Body of pancreas (tissue), 4 donors: ENCODE measurements at places on chromosomes 4 and X. TPM values are rescaled to one million over a fixed set of nuclear protein-coding genes. Genes with fewer than 3 reads are reported as not detected.
A peak's percentile ranks its signal among the peaks of the same experiment; 100 is the strongest.

DNA sequence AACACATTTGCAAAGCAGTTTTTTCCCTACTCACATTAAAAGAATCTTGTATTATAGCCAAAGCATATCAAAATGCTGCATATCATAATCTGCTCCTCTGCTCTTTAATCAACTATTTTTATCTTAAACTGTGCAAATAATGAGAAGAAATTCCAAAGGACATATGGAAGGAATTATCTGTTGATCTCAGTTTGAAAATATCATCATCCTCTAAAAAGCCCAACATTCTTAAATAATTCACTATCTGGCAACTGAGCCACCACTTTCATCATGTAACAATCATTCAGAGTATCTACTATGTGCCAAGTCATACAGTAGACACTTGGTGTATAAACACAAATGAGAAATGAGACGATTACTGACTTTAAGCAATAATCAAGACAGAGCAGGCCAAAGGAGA, 63.0 kb downstream of the PRSS12 start:
- H3K27ac ChIP-seq = no peak overlapping the region
- no peak overlapping the region for H3K4me3 ChIP-seq
- H3K36me3 ChIP-seq = no peaks in the 10 kb centered on the region
- no peaks in the 10 kb centered on the region for H3K27me3 ChIP-seq
- no peak for DNase-seq
- no peaks in the 10 kb centered on the region for H3K4me1 ChIP-seq

DNA sequence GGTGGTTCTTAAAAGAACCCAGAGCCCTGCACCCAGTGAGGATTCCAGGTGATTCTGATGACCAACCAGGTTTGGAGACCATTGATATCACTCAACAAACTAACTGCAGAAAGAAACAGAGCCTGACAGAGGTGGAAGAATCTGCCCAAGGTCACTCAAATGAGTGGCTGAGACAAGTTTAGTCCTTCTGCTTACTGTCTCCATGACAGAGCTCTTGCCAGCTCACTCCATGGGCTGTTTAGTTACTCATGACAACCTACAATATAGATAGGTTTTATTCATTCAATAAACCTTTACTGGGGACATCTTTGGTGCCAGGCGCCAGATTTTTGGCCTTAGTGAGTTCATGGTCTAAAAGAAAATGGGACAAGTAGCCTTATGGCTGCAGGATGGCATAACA, 124.3 kb downstream of the RAB28 start:
- no peaks in the 10 kb centered on the region for H3K4me1 ChIP-seq
- H3K27ac ChIP-seq = no peak overlapping the region
- H3K27me3 ChIP-seq = no peaks in the 10 kb centered on the region
- H3K4me3 ChIP-seq = no peak overlapping the region

- H3K4me1 ChIP-seq = no peaks in the 10 kb centered on the region
- no peak for DNase-seq
- H3K36me3 ChIP-seq = no peaks in the 10 kb centered on the region
- H3K4me3 ChIP-seq = no peak overlapping the region
- no peaks in the 10 kb centered on the region for H3K27me3 ChIP-seq
Observed at GRCh38 chrX:97984641-97985040, 1100.9 kb downstream of the RPA4 start.

- H3K4me1 ChIP-seq = peaks cover 35% of the 10 kb centered on the region
- peak within 1 kb of the TSS; percentile 89 for H3K27ac ChIP-seq
- no peaks in the 10 kb centered on the region for H3K36me3 ChIP-seq
- DNase-seq = peak; percentile 80
- no peaks in the 10 kb centered on the region for H3K27me3 ChIP-seq
Observed at GRCh38 chrX:115560978-115561604, at the start of gene PLS3. Gene PLS3 (plus strand): TSS chrX:115561174. CDS start chrX:115610251, 49,077 bp downstream.

GRCh38 chr4:135739354-135739753, 1537.8 kb upstream of the PABPC4L start:
- no peaks in the 10 kb centered on the region for H3K4me1 ChIP-seq
- no peak overlapping the region for H3K4me3 ChIP-seq
- no peak for DNase-seq
- no peaks in the 10 kb centered on the region for H3K27me3 ChIP-seq
- H3K27ac ChIP-seq = no peak overlapping the region

DNA sequence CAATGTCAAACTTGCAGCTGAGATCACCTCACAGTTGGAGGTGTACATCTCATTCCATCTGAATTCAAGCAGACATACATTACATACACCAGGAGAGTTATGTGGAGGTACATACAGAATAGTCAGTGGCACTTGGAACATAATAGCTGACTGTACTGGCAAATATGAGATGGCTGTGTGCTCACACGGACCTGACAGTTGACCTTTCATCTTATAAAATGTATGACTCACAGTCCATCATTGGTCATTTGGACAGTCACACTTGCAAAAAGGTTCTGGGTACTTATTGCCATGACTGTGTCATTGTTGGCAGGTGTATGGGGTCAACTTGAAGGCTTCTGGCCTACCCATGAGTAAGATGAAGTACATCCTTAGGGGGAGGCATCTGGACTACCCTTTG, 88.6 kb upstream of the WDR1 start:
- H3K4me3 ChIP-seq = no peak overlapping the region
- H3K36me3 ChIP-seq = no peaks in the 10 kb centered on the region
- no peaks in the 10 kb centered on the region for H3K27me3 ChIP-seq
- H3K4me1 ChIP-seq = no peaks in the 10 kb centered on the region
- no peak overlapping the region for H3K27ac ChIP-seq

GRCh38 chrX:153778181-153778580, 2.7 kb upstream of the SRPK3 start:
- DNase-seq = no peak
- no peaks in the 10 kb centered on the region for H3K27me3 ChIP-seq
- H3K4me3 ChIP-seq = no peak overlapping the region
- peaks cover 8% of the 10 kb centered on the region for H3K4me1 ChIP-seq

DNA sequence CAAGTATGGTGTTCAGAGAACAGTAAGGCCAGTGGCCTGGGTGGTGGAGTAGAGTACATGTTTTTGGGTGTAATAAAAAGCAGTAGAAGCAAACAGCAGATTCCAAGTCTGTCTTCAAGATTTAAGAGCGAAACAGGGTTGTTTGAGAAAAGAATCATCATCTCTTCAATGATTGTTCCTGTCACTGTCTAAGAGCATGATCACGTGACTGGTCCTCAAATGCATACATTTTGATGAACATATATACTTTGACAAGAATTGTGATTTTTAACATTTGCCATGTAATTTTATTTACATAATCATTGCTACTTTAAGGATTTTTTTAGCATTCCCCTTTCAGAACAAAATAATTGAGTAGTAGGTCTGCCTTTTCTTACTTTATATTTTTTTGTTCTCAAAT, 252.6 kb upstream of the GPR101 start:
- H3K36me3 ChIP-seq = no peaks in the 10 kb centered on the region
- no peaks in the 10 kb centered on the region for H3K27me3 ChIP-seq

GRCh38 chrX:11665168-11666111, at the start of gene ARHGAP6:
Gene ARHGAP6 (minus strand): TSS chrX:11665920. CDS start chrX:11664828, 1,092 bp downstream.
- H3K27ac ChIP-seq = no peak within 1 kb of the TSS
- no peaks in the 10 kb centered on the region for H3K36me3 ChIP-seq
- no peak within 1 kb of the TSS for H3K4me3 ChIP-seq

GRCh38 chrX:67568769-67569168, 24.9 kb downstream of the AR start:
- H3K4me1 ChIP-seq = no peaks in the 10 kb centered on the region
- H3K27ac ChIP-seq = no peak overlapping the region
- no peaks in the 10 kb centered on the region for H3K27me3 ChIP-seq

DNA sequence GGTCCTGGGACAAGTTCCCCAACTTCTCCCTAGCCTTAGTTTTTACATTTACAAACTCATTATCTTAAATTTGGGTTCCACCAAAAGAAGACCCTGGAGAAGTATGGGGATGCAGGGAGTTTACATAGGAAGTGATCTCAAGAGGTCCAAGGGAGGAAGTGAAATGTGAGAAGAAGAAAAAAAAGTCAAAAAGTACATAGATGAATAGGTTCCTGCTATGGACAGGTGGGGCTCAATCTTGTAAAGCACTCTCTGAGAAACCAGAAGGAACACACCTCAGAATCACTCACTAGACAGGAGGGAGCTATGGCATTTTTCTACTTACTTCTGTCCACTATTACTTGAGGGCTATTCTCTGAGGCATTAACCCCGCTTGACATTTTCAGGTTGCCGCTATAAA, 56.6 kb downstream of the ARHGAP6 start:
- H3K4me1 ChIP-seq = no peaks in the 10 kb centered on the region
- H3K4me3 ChIP-seq = no peak overlapping the region
- DNase-seq = no peak
- no peaks in the 10 kb centered on the region for H3K36me3 ChIP-seq

DNA sequence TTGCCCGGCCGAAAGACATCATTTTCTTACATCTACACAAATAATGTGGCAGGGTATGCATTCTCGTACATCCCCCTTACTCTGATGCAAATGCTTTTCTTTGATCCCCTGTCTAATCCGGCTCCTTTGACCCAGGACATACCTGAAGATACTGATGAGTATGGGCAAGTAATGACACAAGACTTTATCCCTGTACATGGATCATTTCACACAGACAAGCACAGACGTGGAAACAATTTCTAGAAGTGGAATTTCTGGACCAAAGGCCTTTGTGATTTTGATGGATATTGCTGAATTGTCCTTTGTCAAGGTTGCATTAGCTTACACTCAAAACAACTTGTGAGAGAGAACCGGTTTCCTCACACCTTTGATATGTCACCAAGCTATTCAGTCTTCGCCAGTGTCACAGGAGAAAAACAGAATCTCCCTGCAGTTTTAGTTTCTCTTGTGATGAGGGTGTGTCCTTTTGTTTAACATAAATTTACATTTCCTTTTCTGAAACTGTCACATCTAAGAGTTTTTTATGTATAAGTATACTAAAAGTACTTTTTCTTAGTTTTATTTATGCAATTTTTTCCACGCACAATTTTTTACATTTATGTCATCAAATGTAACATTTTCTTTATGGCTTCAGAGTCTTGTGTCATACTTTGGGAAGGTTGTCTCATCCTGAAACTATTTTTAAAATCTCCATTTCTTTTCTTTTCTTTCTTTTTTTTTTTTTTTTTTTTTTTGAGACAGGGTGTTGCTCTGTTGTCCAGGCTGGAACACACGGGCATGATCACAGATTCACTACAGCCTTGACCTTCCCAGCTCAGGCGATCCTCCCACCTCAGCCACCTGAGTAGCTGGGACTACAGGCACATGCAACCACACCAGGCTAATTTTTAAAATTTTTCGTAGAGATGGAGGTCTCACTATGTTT, 25.2 kb downstream of the RWDD4 start:
- peaks cover 33% of the 10 kb centered on the region for H3K4me1 ChIP-seq
- no peak overlapping the region for H3K27ac ChIP-seq
- no peak overlapping the region for H3K4me3 ChIP-seq

GRCh38 chr4:138217567-138217966, 24.6 kb downstream of the SLC7A11 start:
- no peaks in the 10 kb centered on the region for H3K36me3 ChIP-seq
- H3K27ac ChIP-seq = no peak overlapping the region
- no peak overlapping the region for H3K4me3 ChIP-seq
- no peaks in the 10 kb centered on the region for H3K27me3 ChIP-seq

- H3K4me1 ChIP-seq = no peaks in the 10 kb centered on the region
- no peaks in the 10 kb centered on the region for H3K36me3 ChIP-seq
- no peak overlapping the region for H3K27ac ChIP-seq
- H3K4me3 ChIP-seq = no peak overlapping the region
- H3K27me3 ChIP-seq = no peaks in the 10 kb centered on the region
- DNase-seq = no peak
Observed at GRCh38 chrX:13752646-13753045, 18.1 kb downstream of the OFD1 start.

DNA sequence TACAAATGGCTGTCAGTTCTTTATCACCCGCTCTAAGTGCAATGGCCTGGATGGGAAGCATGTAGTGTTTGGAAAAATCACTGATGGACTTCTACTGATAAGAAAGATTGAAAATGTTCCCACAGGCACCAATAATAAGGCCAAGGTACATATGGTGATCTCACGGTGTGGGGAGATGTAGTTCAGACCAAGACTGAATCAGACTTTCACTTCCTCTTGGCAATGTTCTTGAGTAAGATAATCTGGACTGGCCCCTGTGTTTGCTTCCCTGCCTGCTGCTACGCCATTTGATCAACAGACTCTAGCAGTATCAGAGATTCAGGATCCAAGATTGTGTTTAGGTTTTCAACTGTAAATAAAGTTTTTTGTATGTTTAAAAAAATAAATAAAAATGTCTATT, 682.2 kb upstream of the AMOT start:
- no peaks in the 10 kb centered on the region for H3K4me1 ChIP-seq
- no peak overlapping the region for H3K27ac ChIP-seq
- H3K4me3 ChIP-seq = no peak overlapping the region
- no peaks in the 10 kb centered on the region for H3K36me3 ChIP-seq

Gene VCX3B
- total RNA-seq = not detected

Gene MAGEA9B
- total RNA-seq = not detected

Gene SLC6A14
- total RNA-seq = under 0.01 TPM

Gene MPC1L
- not detected for total RNA-seq

Gene SLC16A2
- 7.3 TPM for total RNA-seq

Gene SH3D19
- 42.8 TPM for total RNA-seq

Gene LDB2
- total RNA-seq = 14.8 TPM
